HuH-7 (cell line): ENCODE measurements at places on chromosomes 5 and 9.

DNA sequence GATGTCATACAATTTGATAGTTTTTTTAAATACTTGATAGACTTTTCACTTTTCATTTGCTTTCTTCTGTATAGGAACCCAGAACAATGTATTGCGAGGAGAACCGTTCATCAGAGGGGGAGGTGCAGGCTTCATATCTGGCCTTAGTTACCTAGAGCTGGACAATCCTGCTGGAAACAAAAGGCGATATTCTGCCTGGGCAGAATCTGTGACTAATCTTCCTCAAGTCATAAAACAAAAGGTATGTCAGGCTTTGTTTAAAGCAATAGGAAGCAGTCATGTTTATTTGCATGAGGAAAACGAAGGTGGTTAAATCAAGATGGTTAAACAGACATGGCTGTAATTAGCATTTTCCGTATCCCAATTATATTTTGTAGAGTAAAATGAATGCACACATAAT is 46.0 kb downstream of the C7 start:
- DNase-seq, result no peak

GRCh38 chr5:147515269-147515668 is 5.4 kb upstream of the DPYSL3 start:
- DNase-seq, result no peak

DNA sequence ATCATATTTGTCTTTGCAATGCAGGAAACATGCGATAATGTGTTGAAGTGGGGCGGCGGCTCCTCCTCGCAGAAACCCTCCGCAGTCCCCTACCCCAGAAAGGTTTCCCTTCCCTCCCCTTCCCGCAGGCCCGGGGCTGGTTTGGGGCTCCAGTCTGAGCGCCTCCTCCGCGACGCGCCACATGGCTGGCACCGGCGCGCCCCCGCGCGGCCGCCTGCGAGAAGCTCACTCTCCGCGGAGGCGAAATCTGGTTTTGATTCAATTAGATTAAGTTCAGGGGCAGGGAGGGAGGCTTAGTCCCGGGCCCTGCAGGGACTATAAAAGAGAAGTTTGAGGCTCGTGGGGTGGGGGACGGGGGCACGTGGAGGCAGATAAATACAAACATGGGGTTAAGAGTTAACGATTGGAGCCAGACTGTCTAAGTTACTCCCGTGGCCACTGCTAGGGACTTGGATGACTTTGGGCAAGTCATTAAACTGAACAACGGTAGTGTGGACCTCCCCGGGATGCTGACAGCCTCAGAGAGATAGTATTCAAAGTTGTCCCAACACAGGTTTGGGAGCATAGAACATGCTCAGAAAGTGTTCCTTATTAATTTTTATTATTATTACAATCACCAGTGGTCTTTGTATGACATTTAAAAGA is 69.4 kb downstream of the MSX2 start:
- DNase-seq, result peak; percentile 43

DNA sequence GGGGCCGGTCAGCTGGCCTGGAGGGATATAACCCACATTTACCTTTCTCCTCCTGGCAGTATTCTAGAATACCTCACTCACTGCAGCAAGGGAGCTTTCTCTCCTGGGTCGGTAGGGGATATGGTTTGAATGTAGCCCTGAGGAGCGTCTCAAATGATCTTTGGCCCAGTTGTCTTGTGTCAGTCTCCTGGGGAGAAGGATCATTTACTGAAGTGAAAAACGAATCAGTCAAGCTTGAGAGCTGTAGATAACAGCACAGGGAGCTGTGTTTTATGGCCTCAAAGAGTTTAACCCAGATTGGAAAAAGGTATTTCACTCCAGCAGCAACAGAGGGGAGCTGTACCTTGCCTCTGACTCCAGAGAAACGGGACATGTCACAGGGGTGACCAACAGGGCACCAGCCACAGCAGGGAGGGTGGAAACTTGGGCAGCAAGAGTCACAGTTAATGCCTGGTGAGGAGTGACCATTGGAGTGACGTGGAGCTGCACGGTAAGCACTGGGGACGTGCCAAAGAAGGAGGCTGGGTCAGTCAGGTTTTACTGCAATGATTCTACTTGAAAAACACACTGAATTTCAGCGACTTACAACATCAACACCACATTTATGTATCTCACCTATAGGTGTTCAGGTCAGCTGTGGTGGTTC is 29.8 kb upstream of the ZFR start:
- no peak for DNase-seq

DNA sequence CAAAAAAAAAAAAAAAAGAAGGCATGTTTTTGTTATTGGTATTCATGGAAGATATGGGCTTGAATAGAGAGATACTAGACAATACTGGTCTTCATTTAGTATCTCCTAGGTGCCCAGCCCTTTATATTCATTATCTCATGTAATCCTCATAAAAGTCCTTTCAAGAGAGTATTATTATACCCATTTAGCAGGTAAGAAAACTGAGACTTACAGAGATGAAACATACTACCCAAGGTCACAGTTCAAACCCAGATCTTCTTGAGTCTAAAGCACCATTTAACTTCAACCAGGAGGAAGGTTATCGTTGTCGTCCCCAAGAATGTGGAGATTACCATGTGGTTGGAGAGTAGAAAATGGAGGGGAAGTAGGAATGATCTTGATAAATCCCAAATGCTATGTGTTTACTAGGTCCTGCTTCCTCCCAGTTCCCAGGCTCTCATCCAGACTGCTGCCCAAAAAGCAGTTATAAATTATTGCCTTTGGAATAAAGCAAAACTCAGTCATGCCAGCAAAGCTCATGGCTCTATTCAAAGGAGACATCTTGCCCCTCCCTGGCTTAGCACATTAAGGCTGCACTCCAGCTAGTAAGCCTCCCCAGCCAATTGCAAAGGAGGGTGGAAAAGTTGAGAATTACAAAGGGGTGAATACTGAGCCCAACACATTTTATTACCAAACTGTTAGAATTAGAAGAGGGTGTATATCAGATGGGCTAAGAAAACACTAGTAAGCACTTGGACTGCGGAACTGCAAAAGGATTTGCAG is 163.9 kb downstream of the PIK3R1 start:
- DNase-seq, result no peak

- no peak for DNase-seq
Observed at GRCh38 chr9:98765256-98765655, 31.1 kb downstream of the ANKS6 start.

GRCh38 chr9:81002242-81002641 is 687.1 kb downstream of the TLE1 start:
- DNase-seq, result no peak

DNA sequence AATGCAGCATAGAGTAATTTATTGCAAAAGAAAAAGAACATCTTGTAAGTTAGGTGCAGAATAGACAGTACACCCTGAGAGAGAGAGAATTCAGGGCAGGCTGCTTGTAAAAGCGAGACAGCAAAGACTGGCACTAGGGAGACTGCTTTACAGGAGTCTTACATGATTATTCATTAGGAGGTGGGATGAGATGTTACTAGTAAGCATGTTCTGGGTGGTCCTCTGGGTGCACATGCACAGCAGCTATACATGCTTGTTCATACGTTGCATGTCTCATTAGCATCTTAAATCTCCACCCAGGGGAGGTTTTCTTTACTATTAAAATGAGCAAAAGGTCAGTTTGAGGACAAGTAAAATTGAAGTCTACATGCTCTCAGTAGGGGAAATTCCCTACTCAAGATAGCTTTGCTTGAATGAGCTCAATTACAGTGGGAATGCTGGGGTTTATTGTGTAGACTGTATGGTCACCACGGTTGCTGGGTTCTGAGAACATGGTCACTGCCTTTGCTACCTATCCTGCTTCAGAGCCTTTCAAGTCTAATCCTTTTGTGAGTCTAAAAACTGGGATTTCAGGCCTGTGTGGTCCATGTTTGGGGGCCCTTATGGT is 60.6 kb downstream of the RGS7BP start:
- DNase-seq, result no peak

- DNase-seq, result no peak
Observed at GRCh38 chr9:97660847-97661246, 27.2 kb downstream of the NCBP1 start.

GRCh38 chr5:12645582-12645981 is 741.3 kb upstream of the CTNND2 start:
- no peak for DNase-seq

DNA sequence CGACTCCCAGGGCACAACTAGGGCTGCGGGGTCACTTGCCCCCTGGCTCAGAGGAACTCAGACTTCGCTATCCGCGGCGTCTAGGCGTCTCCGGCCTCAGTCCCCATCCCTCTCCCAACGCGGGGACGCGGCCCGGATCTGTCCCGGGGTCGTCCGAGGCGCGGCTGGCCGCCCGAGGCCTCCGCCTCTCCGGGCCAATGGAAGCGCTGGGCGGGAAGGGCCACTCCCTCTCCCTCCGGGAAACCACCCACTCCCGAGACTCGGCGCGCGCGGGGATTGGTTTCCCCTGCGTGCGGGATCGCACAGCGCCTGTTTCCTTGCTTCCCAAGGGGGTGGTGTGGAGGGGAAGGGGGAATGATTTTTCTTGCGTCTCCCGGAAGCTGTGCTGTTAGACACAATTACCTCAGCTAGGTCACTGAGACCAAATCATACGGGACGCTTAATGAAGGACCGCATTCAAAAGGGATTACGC is 38.3 kb downstream of the NR2F1 start:
- peak; percentile 93 for DNase-seq

- peak; percentile 44 for DNase-seq
Observed at GRCh38 chr5:102153003-102153759, 142.9 kb downstream of the SLCO4C1 start.

DNA sequence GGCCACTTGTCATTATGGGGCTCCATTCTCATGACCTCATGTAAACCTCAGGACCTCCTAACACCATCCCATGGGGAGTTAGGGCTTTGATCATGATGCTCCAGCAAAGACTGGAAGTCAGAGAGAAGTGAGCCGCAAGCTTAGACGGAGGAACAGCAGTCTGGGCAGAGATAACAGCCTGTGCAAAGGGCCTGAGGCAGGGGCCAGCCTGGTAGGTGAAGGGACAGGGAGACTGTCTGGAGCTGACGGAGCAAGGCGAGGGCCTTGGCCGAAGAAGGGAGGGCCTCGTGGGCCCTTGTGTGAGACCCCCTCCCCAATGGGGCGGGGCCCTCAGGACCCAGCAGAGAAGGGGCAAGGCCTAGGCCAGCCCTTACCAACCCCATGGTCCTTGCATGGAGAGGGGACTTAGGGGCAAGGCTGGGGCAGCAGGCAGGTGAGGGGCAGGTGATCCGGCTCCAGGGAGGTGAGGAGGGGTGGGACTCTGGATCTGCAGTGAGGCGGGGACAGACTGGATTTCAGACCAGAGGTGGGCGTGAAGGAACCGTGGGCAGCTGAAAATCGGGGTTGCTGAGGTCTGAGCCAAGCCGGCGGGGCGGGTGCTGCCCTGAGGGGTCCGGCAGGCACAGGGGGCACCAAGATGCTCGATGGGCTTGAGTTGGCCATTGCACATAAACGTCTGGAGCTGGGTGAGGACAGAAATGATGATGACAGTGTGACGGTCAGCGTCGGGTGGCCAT is 17.4 kb downstream of the GPSM1 start:
- no peak for DNase-seq

DNA sequence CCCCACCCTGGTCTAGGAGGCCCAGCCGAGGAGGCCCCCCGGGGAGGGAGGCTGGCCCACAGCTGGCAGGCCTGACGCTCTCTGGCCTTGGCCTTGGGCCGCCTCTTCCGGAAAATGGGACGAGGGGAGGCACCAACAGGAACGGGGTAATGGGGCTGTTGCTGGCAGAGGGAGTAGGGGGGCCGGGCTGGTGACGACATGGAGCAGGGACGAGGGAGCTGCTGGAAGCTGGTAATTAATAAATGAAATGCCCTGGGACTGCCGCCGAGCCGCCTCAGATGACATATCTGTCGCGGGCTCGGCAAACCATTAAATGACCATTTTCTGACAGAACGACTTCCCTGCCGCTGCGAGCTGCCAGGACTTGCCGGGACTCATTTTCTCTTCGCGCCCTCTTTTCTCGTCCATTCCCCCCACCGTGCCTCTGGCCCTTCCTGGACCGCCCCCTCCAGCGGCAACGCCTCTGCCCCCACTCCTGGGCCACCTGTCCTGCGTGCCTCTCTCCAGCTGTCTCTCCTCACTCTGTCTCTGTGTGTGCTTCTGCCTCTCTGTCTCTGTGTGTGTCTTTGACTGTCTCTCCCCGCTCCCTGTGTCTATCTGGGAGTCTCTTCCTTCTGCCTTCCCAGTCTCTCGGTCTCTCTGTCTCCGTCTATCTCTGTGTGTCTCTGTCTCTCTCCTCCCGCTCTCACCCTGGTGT is 215.7 kb downstream of the PAX5 start:
- DNase-seq, result no peak

- DNase-seq, result no peak
Observed at GRCh38 chr5:151773951-151774350, 2.2 kb downstream of the G3BP1 start.

GRCh38 chr5:6083311-6083978 is 294.9 kb downstream of the MED10 start:
- DNase-seq, result no peak

- DNase-seq, result no peak
Observed at GRCh38 chr5:994821-995220, 13.8 kb upstream of the NKD2 start.

- DNase-seq, result no peak
Observed at GRCh38 chr9:134046894-134047681, 20.7 kb downstream of the BRD3 start.

GRCh38 chr9:14119694-14120514 is 194.0 kb downstream of the NFIB start:
- no peak for DNase-seq

GRCh38 chr9:83005963-83006362 is 57.0 kb downstream of the RASEF start:
- DNase-seq, result no peak

GRCh38 chr9:105911104-105911911 is 217.0 kb downstream of the TMEM38B start:
- DNase-seq, result peak; percentile 15

GRCh38 chr5:57529864-57530263 is 47.3 kb upstream of the ACTBL2 start:
- DNase-seq, result no peak

DNA sequence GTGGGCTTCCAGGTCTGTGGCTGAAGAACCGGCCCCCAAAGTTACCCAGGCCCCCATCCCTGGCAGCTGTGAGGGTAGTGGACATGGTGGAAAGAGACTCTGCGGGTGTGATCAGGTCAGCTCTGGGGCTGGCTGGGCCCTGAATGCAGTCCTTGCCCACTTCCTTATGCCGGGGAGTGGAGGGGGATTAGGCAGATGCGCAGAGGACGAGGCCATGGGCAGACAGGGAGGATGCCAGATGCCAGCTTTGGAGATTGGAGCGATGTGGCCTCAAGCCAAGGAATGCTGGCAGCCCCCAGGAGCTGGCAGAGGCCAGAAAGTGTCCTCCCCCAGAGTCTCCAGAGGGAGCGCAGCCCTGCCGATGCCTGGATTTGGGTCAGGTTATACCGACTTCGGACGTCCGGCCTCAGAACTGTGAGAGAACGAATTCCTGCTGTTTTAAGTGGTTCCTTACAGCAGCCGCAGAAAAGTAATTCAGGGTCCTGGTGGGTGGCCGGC is 69.8 kb downstream of the ADAMTS2 start:
- DNase-seq, result no peak

GRCh38 chr5:151047814-151048425 is 27.5 kb downstream of the GPX3 start:
- peak; percentile 55 for DNase-seq

DNA sequence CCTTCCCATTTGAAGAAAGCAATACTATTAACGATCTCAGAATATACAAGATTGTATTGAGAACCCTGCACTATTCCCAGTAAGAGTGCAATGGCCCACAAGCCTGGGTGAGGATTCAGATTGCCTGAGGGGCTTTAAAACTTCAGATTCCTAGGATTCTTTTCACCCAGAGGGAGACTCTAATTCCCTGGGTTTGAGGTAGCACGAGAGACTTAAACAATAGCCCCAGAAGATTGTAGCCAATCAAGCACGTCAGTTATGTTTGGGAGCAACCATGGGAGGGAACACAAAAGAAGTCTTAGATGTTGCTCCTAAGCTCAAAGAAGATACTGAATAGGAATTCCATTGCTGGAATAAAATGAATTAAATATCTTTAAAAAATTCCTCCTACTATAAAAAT is 17.9 kb downstream of the MRPS27 start:
- no peak for DNase-seq
